Fibroblast of mammary gland (primary cell): ENCODE measurements at places on chromosomes 7 and 10.

DNA sequence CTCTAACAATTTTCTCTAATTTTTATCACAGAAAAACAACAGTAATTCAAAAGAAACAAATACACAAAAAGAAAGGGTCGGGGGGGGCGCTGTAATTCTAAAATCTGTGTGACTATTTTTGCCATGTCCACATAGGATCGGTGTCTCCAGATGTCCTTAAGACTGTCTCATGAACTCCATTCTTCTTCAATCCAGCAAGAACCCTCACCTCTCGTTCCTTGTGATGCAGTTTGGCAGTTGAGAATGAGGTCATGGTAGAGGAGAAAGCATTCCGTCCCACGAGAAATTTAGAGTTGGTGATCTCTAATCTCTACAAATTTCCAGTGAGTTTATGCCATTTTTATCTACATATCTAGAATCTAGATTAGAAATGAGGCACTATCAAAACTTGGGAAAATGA is 394.7 kb downstream of the TFEC start:
- no peak for DNase-seq

GRCh38 chr10:11510736-11511135 is 100.7 kb downstream of the USP6NL start:
- no peak for DNase-seq

DNA sequence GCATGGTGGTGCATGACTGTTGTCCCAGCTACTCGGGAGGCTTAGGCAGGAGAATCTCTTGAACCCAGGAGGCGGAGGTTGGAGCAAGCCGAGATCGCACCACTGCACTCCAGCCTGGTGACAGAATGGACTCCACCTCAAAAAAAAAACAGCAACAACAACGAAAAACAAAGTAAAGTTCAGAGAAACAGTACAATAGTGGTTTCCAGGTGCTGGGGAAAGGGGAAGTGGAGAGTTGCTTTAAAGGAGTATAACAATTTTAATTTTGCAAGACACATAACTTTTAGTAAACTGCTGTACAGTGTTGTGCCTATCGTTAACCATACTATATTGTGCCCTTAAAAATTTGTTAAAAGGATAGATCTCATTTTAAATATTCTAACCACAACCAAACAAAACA is 662.7 kb upstream of the POT1 start:
- no peak for DNase-seq

- DNase-seq, result no peak
Measured at GRCh38 chr7:32066441-32066840, 3.8 kb downstream of the PDE1C start.

DNA sequence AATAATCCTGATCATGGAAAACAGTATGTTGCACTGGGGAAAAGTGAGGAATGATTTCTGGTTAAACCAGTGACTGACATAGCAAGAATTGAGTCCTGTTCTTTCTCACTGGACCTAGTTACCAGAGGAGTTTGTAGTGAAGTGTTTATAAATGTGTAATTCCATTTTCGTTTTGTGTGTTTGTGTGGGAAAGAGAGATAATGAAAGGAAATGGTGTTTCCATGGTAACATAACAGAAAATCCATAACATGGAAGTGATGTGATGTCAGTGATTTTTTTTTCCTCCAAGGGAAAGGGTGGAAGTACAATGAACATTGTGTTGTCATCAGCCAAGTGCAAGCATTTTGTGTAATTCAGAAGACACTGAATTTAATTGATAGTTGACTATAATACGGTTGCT is 283.9 kb downstream of the PLXDC2 start:
- peak; percentile 60 for DNase-seq

- no peak for DNase-seq
Measured at GRCh38 chr10:101282947-101283346, 53.7 kb upstream of the LBX1 start.

GRCh38 chr7:99129536-99129935 is 14.4 kb downstream of the SMURF1 start:
- DNase-seq, result no peak

- no peak for DNase-seq
Measured at GRCh38 chr7:77258593-77258992, 59.0 kb upstream of the FGL2 start.

DNA sequence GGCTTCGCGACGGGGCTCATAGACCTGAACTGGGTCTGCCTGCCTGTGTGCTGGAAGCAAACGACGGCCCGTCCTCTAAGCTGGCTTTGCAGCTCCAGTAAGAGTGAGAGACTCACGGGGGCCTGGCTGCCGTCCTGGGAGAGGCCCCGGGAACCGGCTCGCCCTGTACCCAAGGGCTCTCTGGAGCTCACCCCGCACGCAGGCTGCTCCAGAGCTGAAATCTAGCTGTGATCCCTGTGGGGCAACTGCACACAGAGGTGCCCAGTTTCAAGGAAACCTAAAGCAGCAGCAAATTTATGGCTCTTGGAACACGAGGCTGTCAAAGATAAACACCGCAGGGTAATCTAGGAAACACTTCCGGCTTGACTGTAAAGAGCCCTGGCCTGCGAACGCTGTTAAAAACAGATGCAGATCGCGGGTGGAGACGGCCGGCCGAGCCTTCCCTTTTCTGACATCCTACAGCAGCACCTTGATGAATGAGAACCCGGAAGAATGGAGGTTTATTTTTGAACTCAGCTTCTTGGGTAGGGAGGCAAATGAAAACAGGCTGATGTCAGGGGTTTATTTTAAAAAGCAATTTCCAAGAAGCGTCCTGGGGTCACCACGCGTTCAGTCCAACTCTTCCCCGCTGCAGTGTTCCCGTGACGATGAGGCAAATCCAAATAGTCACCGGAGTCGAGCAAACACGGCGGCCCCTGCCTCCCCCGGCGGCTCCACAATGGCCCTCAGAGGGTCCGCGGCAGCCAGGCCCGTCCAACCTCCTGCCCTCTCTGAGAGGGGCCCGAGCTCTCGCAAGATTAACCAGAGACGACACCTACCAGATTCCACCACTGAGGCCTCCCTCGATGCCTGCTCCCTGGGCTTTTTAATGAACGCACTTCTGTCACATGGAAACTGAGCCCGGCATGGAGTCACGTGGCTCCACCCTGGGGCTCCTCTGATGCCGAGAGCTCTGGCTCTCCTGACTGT is 29.6 kb downstream of the AMZ1 start:
- DNase-seq, result peak; percentile 37

GRCh38 chr10:133465191-133465949 is 11.6 kb downstream of the SCART1 start:
- DNase-seq, result no peak

GRCh38 chr7:71221549-71221948 is 89.6 kb downstream of the GALNT17 start:
- DNase-seq, result no peak

DNA sequence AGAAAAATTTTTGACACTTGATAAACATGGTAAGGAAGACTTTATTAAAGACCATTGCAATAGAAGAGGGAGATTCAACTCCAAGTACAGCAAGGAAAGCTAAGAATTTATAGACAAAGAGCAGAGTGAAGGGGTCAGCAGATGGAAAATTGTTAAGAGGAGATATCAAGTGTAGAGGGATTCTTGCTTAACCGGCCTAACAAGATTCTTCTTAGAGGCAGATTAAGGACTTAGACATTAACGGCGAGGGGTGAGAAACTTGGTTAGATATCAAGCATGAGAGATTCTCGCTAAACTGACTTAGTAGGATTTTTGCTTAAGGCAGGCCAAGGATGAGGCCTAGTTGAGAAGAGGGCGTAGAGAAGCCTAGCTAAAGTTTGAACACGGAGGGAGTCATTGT is 76.0 kb downstream of the ITGB1 start:
- no peak for DNase-seq

- DNase-seq, result no peak
Measured at GRCh38 chr7:46707973-46708372, 786.9 kb upstream of the IGFBP3 start.

DNA sequence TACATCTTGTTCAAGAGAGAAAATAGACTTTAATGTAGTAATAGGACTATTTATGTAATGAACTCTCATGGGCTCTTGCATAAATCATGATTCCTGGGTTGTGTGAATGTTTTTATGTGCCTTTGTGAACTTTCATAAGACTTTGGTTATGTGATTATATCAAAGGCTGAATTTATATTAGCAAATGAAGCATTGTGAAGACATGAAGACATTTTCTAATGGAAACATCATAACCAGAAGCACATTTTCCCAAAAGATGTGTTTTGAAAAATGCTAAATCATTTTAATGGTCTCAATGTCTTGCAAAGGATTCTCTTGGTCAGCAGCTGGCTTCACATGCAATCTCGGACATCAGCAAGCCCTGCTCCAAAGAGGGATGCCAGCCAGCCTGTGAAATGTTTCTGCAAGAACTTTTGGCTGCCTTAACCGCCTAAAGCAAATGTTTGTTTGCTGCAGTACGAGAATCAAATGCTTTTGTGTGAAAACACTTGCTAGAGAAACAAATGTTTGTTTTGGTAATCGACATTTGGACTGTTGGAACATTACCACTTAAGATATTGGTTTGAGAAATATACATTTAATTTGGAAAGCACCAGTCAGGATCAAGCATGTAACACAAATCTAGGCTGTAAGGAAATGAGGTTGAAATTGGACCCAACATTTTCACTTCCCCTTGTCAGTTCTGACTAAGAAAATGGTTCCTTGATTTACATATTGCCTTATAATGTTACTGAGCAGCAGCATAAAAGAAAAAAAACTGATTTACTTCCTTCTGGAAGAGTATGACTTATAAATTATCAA is 102.1 kb downstream of the RTKN2 start:
- peak; percentile 62 for DNase-seq

- DNase-seq, result no peak
Measured at GRCh38 chr10:34954142-34954541, 136.0 kb downstream of the CUL2 start.

- DNase-seq, result no peak
Measured at GRCh38 chr10:124056337-124056980, 36.9 kb downstream of the CHST15 start.

- no peak for DNase-seq
Measured at GRCh38 chr7:69827558-69827957, 229.3 kb downstream of the AUTS2 start.

GRCh38 chr10:6036861-6037321 is 25.3 kb downstream of the IL2RA start:
- no peak for DNase-seq

DNA sequence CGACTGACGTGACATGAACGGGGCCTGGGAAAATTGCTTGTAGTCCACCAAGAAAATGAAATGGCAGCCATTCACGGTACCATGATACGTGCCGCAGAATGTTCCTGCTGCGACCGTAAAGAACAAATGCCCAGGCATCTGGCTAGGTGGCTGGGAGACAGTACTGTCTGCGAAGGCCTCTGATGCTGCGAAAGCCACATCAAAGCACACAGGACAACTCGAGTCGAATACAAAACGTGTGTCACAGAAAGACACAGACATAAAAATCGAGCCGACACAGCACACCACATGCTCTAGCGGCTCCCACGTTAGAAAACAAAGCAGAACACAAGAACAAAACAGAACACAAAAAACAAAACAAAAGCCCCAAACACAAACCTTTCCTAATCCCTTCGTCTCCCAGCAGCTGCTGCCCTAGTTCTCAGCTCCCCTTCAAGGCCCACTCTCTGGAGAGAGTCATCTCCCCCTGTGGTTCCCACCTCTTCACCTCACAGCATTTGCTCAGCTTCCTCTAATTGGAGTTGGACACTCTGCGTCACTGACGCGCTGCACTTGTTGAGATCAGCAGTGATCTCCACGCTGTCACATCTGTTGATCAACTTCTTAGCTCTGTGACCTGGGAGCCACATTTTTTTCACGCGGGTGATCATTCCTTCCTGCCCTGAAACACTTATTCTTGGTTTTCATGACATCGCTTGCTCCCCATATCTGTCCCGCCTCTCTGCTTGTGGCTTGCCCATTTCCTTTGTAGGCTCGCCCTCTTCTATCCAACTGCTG is 112.2 kb downstream of the CLEC2L start:
- DNase-seq, result no peak

DNA sequence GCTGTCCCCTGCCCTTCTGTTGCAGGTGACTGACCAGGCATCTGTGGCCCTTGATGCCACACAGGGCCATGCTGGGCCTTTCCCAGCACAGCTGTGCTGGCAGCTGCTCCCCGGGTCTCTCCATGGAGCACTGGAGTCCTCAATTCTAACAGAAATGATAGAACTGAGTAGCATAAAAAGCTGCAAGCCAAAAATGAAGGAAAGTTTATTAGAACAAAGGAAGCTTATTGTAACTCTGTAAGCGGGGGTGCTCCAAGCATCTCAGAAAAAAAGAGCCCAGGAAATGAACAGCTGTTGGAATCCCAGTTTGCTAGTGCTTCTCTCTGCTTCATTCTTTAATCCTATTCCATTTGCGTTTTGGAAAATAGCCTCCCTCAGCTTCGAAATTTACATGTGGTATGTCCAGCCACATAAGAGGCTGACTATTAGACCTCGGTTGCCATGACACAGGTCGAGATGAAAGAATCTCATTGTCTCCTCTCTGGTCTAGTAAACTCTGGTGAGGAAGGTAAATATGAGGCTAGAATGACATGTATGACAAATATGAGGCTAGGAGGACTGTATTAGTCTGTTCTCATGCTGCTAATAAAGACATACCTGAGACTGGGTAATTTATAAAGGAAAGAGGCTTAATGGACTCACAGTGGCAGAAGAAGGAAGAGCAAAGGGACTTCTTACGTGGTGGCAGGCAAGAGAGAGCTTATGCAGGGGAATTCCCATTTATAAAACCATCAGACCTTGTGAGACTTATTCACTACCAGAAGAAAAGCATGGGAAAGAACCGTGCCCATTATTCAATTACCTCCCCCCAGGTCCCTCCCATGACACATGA is 23.7 kb downstream of the EPDR1 start:
- DNase-seq, result no peak

- no peak for DNase-seq
Measured at GRCh38 chr10:79078367-79079053, 9.7 kb downstream of the ZMIZ1 start.

DNA sequence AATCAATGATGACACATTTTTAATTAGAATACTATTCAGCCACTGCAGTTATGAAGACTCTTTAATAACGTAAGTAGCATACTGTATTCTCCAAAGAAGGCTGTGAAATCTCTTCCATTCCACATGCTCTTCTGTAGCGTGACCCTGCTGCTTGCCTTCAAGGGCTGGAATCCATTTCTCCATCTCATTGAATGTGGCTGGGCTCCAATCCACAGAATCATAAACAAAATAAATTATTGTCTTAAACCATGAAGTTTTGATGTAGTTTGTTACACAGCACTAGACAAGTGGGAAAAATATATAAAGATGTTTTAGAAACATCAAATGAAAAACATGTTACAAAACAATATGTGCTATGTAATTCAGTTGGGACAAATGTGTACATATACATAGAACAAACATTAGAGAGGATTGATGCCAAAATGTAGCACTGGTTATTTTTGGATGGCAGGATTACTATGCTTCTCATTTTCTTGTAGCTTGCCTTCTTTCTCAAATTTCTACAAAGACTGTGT is 410.8 kb upstream of the PODXL start:
- no peak for DNase-seq
